NCI-H774 (cell line): ENCODE measurements at places on chromosomes 7 and 10.
A peak's percentile ranks its signal among the peaks of the same experiment; 100 is the strongest.

DNA sequence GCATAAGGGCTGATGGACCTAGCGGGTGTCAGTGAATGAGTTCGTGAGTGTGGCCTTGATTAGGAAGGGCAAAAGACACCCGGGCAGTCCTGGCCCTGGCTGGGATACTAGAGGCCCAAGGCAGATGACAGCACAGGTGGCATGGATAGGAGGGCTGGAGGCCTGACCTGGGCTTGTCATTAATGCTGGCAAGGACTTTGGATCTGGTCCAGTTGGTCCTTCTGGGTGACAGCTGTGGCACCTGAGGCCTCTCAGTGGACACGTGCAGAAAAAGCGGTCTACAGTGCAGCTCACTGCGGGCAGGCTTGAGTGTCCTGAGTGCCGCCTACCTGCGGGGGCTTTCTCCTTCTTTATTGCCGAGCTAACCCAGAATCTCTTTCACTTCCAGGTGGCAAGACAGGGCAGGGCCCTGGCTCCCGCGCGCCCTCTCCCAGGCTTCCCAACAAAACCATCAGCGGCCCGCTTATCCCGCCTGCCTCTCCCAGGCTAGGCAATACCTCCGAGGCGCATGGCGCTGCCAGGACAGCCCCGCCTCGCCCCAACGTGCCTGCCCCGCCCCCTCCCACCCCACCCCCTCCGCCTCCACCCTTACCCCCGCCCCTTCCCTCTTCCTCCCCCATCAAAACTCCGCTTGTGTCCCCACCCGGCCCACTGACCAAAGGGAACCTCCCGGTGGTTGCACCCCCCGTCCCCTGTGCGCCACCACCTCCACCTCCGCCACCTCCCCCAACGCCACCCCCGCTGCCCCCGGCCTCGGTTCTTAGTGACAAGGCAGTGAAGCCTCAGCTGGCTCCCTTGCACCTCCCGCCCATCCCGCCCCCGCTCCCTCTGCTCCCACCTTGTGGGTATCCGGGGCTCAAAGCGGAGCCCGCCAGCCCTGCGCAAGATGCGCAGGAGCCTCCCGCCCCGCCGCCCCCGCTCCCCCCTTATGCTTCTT lies 77.4 kb downstream of the WIPF3 start:
- no peak for DNase-seq

GRCh38 chr7:78370936-78371335 lies 572.4 kb downstream of the PHTF2 start:
- DNase-seq, result no peak

GRCh38 chr7:10919923-10920322 lies 53.7 kb upstream of the PHF14 start:
- DNase-seq, result no peak

DNA sequence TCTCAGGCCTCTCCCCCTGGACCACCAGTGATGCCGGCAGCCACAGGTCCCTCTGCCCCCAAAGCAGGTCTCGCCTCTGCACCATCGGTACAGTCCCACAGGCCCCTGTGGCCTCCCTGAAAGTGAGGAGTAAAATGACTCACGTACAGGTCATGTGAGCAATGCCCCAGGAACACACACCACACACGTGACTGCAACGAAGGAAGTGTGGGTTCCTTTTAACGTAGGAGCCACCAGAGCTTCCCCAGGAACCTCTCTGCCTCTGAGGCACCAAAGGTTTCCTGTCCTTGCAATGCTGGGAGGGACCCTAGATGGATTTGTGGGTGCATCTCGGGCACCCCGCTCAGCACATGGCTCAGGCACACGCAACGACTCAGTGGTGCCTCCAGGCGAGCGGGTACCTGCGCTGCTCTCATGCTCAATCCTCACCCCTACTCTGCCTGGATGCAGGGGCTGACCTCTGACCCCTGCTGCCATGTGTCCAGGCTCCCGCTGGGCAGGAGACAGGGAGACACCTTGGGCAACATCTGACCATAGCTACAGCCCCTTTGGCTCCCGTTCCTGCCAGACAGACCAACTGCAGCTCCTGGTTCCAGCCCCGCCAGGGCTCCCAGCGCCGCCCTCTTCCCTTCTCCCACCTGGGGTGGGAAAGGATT lies 120.7 kb downstream of the PRKAG2 start:
- DNase-seq, result no peak

DNA sequence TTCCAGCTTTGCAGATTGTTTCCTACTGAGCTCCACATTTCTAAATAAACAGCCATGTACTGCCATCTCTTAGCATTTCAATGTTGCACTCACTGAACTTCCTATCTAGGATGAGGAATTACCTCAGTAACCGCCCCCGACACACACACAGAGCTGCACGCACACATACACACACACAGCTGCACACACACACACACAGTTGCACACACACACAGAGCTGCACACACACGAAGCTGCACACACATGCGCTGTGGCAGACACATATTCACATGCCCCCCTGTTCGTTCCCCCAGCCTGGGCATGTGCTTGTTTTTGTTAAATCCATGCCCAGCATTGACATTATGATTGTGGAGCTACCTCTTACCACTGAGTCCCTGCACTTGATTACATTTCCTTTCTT lies 39.6 kb upstream of the CNPY1 start:
- DNase-seq, result no peak

DNA sequence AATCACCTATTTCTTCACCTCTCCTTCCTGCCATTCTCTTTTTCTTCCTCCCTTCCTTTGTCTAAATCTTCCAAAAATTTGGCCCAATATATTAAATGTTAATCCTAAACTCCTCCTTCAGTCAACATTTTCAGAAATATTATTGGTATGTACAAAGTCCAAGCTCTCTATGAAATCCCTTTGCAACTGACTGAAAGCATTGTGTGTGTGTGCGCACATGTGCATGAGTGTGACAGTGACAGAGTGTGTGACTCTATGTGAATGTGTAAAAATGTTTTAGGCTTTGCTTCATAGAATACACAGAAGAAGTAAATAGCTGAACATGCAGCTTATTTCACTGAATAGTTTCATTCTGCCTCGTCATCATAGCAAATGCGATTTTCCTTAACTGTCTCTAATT lies 7.0 kb downstream of the GPAM start:
- no peak for DNase-seq

DNA sequence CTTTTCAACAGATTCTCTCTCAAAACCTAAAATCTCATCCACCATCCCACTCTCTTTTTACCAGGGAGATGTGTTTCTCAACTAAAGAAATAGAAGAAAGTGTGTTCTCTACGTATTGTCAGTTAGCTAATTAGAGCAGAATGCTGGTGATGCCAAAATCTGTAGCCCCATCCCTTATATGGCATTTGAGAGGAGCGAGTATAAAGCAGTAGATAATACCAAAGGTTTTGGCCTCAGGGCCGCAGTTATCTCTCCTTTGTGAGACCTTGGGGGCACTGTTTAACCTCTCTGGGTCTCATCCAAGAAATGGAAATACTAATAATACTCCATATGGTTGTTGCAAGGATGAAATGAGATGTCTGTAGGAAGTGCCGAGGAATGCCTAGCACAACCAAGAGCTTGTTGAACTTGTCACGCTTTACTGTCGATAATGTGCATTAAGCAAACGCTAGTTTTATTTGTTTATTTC lies 456 bp upstream of the DLD start:
- no peak for DNase-seq

DNA sequence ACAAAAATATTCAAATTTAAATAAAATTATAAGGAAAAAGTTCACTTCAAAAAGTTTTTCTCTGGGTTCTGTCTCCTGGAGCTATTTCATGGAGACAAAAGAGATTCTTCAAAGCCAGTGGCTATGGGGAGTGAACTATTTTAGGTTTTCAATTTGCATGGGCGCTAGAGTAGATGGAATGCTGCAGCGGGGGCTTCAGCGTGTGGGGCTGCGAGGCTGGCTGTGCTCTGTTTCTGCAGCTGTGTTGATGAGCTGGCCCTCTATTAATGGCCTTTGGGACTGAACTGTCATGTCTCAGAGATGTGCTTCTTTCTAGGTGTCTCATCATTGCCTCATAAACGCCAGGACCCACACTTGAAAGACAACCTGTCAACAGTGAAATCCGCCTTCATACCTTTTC lies 108.4 kb upstream of the NPY start:
- DNase-seq, result no peak

GRCh38 chr7:116918704-116919103 lies 34.6 kb upstream of the ST7 start:
- DNase-seq, result no peak

- DNase-seq, result peak; percentile 40
Observed at GRCh38 chr10:34492081-34492480, 323.0 kb downstream of the PARD3 start.

DNA sequence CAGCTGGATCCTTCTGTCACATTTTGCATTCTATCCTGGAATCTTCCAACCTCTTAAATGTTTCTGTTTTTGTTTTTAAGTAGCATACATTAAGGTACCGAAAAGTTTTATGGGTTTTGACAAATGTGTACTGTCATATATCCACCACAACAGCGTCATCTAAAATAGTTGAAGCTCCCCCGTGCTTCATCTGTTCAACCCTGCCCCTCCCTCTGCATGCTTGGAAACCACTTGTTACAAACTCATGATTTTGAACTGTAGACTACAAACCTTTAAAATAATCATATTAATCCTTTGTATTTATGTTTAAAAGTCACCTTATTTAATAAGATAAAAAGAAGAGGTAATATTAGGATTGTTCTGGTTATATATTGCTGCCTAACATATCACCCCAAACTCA lies 182.8 kb upstream of the SMIM30 start:
- no peak for DNase-seq
